ENCODE measurements at places on chromosomes 6 and 20.

DNA sequence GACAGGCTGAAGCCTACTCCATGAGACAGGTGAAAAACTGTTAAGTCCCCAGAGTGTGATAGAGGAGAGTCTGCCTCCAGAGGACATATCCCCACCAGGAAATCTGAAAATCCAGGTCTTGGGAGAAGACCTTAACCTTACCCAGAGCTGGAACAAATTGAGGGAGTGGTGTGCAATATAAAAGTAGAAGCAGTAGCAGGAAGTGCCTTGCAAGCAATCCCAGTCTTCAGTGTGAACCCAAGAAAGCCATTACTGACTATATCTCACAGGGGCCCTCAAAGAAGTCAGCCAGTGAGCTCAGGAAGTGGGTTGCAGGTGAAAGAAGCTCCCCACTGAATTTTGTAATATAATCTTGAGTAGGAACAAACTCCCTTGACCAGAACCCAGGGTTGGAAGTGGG is 41.9 kb upstream of the PKIB start:
- DNase-seq, result no peak

GRCh38 chr6:166499350-166500163 is 86.9 kb downstream of the RAMACL start:
- no peak for DNase-seq

GRCh38 chr20:46035713-46036112 is 6.7 kb downstream of the SLC12A5 start:
- DNase-seq, result no peak

- no peak for DNase-seq
Measured at GRCh38 chr6:5665667-5666066, 341.1 kb downstream of the NRN1 start.

DNA sequence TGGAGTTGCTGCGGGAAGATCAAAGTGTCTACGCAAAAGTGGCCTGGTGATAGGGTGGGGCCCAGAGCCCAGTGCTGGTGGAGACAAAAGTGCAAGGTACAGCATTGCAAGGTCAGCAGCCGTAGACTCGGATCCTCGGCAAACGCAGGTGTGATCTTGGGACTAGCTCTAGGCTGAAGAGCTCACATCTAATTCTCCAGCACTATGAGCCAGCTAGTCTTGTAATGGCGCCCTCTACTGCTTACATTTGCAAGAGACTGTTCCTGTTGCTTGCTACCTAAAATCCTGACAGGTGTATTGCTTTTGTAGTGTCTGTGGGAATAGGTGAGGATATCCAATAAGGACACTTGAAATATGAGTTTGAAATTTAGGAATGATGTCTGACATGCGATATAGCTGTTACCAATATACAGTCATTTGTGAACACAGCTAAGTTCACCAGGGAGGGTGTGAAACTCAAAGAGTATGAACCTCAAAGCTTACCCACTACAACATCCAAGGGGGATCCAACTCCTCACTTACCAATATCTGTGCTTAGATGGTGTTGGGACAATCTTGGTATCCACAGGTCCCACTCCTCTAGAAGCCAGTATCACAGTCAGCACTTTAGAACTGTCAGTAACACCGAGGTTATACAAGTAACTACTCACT is 58.4 kb downstream of the PDE7B start:
- peak; percentile 55 for DNase-seq

DNA sequence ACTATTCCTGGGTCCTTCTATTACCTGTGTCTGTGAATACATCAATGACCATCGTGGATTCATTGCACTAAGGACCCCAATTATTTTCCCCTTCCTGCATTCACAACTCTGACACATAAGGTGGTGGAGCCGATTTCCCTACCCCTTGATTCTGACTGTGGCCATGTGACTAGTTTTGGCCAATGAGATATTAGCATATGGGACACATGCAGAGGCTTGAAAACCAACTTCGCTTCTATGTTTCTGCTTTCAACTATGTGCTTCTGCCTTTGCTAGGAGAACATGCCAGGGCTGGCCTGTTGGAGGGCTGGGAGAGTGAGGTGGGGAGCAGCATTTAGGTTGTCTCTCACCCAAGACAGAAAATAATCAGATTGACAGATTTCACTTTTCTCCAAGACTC is 483.1 kb upstream of the JAG1 start:
- no peak for DNase-seq

DNA sequence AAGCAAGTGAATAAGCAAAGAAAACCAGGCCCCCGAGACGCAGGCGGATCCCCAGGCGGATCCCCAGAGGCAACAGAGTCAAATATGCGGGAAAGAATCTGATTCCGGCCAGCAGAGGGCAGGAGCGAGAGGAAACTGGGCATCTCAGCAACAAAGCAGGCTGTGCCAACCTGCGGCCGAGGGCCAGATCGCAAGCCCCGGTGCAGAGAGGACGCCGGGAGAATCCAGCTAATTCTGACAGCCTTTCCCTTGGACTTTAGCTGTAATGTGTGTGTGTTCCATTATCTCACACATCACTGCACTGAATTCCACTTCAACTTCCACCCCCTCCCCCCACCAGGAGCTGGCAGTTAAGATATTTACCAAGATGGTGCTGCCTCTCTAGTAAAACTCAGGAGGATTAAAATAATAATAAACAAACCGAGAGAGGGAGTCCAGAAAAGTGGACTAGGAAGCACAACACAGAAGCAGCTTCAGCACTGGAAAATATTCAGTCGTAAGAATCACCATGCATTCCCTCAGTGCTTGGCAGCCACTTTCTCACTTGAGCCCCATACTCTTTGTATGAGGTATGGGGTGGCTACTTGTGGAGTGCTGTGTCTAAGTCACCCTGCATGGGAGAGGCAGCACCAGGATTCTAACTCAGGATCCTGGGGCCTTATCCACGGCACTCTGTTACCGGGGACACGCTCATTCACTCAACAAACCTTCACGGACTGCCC is 66.2 kb upstream of the SNX9 start:
- peak; percentile 66 for DNase-seq

DNA sequence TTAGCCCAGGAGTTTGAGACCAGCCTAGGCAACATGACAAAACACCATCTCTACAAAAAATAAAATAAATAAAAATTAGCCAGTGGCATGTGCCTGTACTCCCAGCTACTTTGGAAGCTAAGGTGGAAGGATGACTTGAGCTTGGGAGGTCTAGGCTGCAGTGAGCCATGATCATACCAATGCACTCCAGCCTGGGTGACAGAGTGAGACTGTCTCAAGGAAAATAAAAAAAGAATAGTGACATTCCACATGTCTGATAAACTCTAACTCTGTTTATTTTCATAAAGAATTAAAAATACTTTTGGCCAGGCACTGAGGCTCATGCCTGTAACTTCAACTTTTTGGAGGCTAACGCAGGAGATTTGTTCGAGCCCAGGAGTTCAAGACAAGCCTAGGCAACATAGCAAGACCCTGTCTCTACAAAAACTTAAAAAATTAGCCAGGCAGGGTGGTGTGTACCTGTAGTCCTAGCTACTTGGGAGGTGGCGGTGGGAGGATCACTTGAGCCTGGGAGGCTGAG is 115.1 kb downstream of the GJA1 start:
- DNase-seq, result no peak

GRCh38 chr6:123509112-123509511 is 127.6 kb downstream of the TRDN start:
- DNase-seq, result no peak

DNA sequence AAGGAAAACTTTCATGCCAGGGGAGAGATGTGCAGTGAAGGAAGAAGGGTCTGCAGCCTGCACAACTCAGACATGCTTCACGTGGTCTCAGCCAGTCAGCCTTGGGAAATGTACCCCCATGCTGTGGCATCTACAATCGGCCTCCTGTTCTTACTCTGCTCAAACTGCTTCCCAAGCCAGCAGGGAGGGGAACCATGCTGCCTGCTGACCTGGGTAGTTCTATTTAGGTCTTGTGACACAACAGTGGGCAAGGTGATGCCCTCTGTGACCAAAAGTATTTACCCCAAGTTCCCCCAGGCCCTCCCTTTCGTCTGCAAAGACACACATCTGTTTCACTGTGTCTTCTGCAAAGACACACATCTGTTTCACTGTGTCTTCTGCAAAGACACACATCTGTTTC is 106.9 kb downstream of the SLC23A2 start:
- no peak for DNase-seq

DNA sequence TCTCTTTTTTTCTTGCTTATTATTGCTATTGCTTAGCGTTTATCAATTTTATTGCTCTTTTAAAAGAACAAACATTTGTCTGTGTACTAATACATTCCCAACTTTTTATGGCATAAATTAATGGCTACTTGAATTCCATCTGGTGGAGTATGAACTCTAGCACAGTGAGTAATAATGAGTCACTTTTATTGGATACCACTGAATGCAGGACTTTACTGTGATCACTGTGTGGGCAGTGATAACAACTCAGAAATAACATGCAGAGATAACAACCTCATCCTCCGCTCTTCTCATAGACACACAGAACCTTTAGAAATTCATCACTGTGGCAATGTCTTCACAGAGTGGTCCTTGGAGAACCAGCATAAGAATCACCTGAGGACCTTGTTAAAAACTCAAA is 174.9 kb upstream of the PRND start:
- DNase-seq, result no peak

DNA sequence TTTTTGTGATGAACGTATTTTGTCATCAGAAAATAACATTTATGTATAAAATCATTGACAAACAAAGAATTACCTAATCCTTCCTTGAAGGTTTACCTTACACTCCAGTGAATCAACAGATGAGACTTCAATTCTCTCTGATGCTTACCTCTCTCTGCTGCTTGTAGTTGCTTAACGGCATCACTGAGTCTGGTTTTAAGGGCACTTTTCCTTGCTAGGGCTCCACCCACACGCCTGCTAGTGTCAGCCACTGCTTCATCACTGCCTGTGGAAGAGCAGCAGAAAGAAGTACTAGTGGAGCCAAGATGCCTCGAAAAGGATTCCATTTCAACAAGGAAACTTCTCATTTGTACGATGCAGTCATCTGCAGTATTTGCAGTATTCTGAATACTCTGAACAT is 63.0 kb downstream of the FAM229B start:
- DNase-seq, result no peak

DNA sequence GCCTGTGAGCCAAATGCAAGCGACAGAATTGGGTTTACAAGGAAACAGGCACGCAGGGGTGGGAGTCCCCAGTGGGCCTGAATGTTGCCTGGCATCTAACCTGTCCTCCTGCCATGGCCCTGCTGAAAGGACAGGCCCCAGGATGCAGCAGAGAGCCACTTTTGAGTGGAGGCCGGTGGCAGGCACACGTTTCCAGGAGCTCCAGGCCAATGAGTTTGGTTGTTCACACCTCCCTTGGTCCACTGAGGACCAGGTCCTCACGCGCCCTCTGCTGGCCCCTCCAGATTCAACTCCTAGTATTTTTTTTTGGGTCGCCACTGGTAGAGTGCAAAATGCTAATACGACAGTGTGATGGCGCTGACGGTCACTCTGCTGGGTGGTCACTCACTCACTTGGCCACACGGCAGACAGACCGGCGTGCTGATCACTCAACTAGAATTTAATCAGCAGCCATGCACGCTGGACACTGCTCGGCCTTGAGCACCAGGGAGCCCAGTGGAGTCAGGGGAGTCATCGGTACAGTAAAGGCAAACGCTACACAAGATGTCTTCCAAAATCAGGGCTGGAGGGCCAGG is 81.7 kb upstream of the NFATC2 start:
- DNase-seq, result peak; percentile 61

GRCh38 chr6:130970839-130971410 is 92.1 kb downstream of the EPB41L2 start:
- DNase-seq, result no peak

DNA sequence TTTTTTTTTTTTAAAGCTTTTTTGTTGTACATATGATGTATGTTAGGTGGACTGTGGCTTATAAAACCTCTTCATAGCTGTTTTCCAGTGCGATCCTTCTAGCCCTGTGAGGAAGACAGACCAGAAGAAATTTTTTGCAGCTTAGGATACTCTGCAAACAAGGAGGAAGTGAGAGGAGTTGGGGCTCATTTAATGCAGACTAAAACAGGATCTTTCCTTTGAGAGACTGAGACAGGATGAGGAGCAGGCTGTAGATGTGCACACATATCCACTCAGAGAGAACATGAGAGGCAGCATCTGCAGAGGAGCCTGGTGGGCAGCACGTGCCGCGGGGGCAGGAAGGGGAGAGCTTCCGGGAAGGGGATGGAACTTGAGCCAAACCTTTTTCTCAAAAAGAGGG is 45.7 kb downstream of the PPARD start:
- DNase-seq, result no peak

GRCh38 chr6:84892671-84893070 is 128.3 kb upstream of the TBX18 start:
- no peak for DNase-seq

DNA sequence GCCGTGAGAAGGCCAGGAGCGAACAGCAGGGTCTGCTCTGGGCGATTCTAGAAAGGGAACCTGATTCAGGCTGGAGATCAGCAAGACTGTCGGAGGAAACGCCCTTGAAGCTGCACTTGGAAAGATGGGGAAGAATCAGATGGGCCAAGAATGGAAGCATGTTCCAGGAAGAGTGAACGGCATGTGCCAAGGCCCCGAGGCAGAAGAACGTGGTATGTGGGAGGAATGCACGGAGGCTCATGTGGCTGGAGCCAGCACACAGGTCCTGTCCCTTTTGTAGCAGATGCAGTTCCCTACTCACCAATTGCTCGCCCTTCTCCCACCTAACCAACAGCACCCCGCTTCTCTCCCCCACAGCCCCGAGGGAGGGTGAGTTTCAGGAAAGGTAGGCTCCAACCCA is 180.6 kb downstream of the TFAP2C start:
- DNase-seq, result no peak

- no peak for DNase-seq
Measured at GRCh38 chr6:71420693-71421328, 132.2 kb downstream of the OGFRL1 start.

DNA sequence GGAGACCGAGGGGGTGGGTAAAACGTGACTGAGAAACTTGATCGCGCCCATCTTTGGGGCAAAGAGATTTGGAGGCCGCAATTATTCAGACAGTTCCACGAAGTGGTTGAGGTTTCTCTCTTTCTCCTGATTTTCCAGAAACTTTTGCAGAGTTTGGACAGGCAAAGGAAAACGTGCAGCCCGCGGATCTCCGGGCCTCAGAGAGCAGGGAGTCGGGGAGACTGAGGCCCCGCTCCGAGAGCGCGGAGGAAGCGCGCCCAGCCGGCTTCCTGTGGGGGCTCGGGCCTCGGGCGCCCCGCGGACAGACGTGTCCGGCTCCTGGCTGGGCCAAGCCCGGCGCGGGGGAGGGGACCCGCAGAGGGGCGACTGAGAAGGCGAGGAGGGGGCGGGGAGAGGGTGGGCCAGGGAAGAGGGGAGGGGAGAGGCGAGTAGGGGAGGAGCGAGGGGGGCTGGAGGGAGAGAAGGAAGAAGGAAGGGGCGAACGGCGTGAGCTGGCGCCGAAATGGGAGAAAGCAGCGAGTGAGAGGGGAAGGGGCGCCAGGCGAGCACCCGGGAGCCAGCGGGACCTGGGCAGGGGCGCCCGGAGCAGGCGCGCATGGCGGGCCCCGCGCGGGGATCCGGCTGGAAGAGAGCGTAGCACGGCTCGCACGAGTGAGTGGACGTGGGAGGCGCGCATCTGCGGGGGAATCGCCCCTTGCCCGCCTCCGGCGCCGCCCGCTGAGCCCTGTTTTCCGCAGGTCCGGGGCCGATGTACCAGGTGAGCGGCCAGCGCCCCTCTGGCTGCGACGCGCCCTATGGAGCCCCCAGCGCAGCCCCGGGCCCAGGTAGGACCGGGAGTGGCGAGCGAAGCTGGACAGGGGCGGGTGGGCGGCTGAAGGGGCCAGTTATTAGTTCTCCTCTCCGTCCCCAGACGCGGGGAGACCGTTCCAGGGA is at the start of gene MDFI:
Gene MDFI, plus strand, starts transcription at position 467 of the 933 bp plus-strand sequence. Its CDS starts 282 bp downstream, at position 749.
- DNase-seq, result no peak

All from activated CD4-positive, alpha-beta T cell treated with anti-CD3 and anti-CD28 coated beads, Interleukin-2, amount 50 U/mL, for 24 hours (primary cell).